ENCODE measurements at places on chromosomes 7 and 10.
A peak's percentile ranks its signal among the peaks of the same experiment; 100 is the strongest.

DNA sequence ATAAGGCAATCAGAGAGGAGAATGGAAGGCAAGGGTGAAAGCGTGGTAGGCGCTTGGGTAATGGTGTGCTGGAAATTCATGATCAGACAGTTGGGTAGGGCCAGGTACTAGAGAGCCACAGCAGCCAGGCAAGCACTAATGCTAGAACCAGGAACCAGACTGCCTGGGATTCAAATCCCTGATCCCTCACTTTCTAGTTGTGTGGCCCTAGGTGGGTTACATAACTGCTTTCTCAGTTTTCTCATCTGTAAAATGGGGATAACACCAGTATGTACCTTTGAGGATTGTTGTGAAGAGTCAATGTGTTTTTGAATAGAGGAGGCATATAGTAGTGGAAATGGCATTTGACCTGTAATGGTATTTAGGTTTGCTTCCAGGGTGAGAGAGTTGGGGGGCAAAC lies 225.9 kb downstream of the LRMDA start:
- no peak for DNase-seq

GRCh38 chr7:71548746-71549145 lies 416.8 kb downstream of the GALNT17 start:
- DNase-seq, result no peak

DNA sequence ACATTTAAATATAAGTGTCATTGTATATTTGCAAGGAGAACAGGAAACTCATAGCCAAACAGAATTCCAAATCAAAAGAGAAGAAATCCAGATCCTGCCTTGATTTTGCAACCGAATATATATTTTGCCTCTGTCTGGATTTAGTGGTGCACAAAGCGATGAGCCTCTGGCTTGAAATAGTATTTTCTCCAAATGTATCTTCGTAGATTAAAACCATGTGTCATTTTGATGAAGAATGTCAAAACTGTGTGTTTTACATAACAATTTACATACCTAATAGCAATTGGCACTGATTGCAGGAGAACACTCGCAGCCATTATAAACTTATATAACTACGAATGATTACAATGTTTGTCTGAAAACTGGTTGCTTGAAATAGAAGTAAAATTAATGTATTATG lies 156.4 kb downstream of the ARID5B start:
- no peak for DNase-seq

DNA sequence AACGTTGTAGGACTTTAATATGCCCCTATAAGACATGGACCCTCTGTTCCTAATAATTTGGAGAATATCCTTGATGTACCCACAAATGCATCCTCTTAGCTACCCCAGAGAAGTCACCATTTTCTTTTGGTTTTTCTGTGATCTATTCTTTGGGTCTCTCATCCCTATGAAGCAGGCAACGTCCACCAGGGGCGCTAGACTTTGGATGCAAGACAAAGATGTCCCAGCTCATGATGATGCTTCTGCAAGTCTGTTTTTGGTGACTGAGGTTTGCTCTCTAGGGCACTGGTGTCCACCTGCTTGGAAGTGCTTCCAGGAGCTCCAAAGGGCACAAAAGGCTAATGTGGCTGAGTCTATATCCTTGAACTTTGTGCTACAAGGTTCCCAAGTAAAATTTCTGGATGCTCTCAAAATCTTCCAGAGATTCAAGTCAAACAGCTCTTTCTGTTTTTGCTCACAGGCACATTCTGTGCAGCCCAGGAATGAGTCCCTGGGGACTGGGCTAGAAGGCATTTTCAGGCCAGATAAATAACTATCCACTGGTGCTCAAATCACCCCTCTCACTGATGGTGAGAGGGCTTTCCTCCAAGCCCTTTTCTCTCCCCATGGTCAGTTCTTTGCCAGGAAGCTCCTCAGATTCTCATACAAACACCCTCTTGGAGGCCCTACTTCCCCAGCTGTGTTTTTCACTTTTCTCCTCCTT lies 166.4 kb downstream of the C7orf25 start:
- DNase-seq, result peak; percentile 5

- DNase-seq, result no peak
Observed at GRCh38 chr7:112581529-112581928, 100.7 kb downstream of the LSMEM1 start.
